Jurkat, Clone E6-1 (cell line): ENCODE measurements at places on chromosomes 3 and 15.

- no peak for DNase-seq
These were observed 9.6 kb upstream of the FAM107A start for GRCh38 chr3:58586776-58587192.

GRCh38 chr15:48462688-48463087 is 131.5 kb downstream of the DUT start:
- DNase-seq: no peak

- no peak for DNase-seq
These were observed 177.8 kb upstream of the PROK2 start for GRCh38 chr3:71962561-71963240.

DNA sequence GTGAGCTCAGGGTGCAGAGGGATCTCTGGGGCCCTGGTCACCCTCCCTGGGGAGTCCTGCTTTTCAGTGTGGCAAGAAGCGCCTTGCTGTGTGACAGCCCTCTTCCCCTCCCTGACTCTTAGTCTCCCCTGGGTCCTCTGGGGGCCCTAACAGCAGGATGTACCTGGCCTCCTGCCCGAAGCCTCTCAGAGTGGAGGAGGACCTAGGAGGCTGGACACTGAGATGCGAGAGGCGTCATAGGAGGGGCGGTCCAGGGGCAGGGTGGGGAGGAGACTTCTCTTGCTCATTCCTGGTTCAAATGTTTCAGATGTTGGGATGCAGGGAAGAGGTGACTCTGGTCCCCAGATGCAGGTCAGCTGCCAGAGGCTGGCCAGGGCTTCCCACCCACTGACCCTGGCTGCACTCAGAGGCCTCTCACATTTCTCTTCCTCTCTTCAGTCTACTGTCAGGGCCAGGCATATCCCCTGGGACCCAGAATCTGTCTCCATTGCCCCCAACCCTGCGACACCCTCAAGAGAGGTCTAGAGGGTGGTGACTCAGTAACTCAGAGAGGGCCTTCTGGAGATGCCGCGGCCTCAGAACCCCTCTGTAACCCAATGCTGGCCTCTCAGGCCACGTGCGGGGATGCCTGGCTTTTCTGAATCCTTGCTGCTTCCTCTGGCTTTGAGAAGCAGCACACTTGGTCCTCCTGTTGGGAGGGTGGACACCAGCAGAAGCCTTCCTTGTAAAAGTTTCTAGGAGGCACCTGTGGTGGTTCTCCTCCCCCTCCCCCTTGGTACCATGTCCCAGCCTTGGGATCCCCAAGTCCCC is 25.9 kb downstream of the SNX33 start:
- no peak for DNase-seq

DNA sequence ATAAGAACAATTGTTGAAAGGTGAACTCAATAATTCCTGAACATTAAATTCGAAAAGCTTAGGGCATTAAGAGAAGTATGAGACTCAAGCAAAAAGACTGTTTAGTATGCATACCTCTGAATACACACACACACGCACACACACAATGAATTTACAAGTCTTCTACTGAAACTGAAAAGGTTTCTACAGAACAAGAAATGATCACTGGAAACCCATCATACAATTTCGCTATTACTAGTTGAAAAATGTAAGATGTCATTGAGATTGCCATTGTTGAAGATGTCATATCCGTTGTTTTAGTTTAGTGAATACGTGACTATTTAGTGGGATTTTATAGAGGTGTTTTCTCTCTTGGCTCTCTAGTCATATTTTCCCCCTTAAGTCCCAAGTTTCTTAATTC is 106.8 kb downstream of the FOXB1 start:
- DNase-seq: no peak

DNA sequence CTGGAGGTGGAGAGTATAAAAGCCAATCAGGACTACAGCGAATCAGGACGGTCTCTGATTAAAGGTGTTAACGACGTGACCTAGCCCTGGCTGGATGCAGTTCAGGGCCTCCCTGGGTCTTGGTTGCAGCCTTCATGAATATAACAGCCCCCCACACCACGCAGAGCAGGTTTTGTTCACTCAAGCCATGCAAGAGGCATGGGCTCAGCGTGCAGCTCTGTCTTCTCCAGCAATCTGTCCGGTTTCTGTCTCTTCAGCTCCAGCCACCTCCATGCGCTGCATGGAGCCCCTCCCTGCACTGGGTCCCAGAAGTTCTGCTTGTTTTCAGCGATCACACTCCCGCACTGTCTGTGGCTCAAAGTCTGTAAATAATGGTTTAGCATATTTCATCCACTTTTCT is 57.1 kb upstream of the CHRNA7 start:
- DNase-seq: no peak

GRCh38 chr15:70459312-70459711 is 304.0 kb downstream of the UACA start:
- DNase-seq: no peak

DNA sequence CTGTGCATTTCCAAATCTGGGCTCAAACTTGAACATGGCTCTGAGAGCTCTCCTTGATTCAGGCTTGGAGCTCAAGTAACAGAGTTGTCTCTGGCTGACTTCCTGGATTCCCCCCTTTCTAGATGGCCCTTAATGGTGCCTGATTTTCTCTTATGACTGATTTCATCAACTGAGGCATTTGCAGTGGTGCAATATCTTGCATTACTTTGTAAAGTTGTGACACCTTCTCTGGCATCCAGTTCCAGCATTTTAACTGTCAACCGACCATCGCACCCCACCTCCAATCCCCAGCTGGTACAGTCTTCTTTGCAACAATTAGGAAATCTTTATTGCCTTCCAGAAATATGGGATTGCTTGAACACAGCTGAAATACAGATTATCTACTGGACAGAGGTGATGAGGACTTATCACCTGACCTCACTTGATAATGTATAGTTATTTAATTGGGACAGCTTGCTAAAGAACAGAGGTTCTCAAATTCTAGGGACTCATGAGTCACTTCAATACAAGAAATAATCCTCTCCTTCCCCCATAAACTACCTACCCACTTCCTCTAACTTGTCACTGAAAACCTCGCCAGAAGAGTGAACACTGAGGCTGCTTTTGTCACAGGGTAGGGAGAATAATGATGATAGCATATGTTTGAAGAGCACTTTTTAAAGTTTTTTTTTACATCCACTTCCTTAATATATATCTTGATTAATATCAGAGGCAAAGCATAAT is 41.8 kb downstream of the FILIP1L start:
- DNase-seq: peak; percentile 68

GRCh38 chr15:48333540-48333939 is 2.3 kb downstream of the DUT start:
- no peak for DNase-seq

- DNase-seq: peak; percentile 22
These were observed 7.1 kb upstream of the TTC14 start for GRCh38 chr3:180594631-180595558.
